SW 1271 (cell line): ENCODE measurements at places on chromosomes 3 and 15.

DNA sequence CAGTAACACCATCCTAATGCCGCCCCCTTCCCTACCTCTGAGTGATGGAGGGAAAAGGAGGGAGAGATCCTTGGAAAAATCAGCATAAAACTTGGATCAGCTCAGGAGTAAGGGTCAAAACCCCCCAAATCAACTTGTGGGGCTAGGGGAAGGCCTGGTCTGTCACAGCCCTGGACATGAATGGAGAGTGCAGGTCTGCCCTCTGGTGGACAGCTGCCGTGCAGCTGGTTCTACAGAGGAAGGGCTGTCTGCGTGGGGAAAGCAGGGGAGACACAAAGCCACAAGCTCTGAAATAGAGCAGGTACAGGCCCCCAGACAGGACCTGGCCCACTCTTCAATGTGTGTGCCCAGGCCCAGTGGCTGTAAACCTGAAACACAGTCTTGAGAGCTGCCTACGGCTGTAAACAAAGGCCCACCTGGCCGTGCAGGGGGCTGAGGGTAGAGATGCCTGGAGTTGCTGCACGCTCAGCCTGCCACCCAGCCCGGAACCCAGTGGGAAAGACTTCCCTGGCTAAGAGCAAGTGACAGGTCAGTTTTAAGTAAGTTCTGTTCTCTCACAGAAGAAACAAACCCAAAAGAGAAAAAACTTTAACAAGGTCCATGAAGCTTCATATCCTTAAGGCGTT, 16.4 kb downstream of the CLK3 start:
- no peak for DNase-seq

- peak; percentile 53 for DNase-seq
Observed at GRCh38 chr3:107753494-107753893, 230.7 kb downstream of the BBX start.

GRCh38 chr3:123790254-123791072, 93.7 kb downstream of the MYLK start:
- DNase-seq = no peak

- DNase-seq = no peak
Observed at GRCh38 chr3:45914362-45915058, 28.2 kb downstream of the CCR9 start.

- DNase-seq = no peak
Observed at GRCh38 chr15:38690719-38691332, 126.2 kb upstream of the RASGRP1 start.

DNA sequence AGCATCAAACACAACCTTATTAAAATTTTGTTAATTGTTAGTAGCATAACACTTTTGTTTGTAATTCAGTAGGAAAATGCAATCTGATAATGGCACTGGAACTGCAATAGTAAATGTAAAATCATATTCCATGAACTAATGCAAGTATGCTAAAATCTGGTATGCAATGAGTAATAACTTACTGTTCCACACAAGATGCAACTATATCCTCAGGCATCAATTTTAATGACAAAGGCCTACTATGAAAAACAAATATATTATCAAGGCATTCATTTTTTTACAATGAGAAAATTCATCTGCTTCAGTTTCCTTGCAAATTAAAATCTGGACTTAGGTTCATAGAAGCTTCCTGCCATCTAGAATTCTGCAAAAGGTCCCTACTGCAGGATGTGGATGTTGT, 1.4 kb upstream of the NSMCE3 start:
- no peak for DNase-seq

DNA sequence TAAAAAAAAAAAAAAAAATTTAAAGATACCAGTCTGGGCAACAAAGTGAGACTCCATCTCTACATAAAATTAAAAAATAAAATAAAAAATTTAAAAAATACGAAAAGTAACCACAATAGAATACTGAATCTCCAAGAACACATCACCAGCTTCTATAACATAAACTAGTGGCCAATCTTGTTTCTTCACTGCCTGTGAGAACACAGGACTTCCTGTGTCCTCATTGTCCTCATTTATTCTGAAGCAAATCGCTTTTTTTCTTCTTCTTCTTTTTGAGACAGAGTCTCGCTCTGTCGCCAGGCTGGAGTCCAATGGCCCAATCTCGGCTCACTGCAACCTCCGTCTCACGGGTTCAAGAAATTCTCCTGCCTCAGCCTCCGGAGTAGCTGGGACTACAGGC, 28.6 kb upstream of the RAB7A start:
- DNase-seq = no peak

- no peak for DNase-seq
Observed at GRCh38 chr15:83306561-83306960, 22.1 kb upstream of the BNC1 start.

- peak; percentile 67 for DNase-seq
Observed at GRCh38 chr3:184176377-184177330, 2.0 kb downstream of the AP2M1 start.

DNA sequence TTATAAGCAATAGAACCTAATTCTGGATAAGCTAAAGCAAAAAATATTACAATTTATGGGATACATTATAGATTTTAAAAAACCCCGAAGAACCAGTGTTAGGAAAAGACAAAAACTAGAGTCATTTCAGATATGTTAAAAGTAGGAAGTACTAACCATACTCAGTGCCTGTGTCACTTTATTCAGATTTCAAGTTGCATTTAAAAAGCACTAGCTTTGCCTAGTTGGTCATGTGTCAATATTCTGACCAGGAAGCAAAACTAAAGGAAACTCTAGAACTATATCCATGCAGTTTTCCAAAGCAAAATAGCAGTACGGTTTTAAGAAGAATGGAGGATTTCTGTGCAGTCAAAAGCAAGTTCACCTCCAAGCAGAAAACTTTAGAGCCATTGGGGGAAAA, 88.4 kb downstream of the RAP2B start:
- no peak for DNase-seq

DNA sequence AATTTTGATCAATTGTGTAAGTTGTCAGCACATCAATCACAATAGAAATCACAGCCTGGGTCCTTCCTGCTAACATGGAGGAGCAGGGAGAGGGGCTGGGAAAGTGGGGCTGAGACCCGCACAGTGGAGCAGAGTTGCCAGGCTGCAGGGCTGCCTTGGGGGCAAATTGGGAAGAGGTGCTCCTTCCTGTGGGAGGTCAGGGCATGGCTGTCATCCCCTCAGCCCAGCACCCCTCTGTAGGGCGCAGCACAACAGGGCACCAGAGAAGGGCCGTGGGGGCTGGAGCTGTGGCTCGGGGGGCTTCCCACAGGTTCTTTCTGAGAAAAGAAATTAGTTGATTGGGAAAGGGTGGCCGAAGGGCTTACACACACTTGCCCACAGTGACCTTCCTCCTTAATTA, 126.3 kb downstream of the NSMCE3 start:
- no peak for DNase-seq

- DNase-seq = no peak
Observed at GRCh38 chr15:58528188-58528870, 96.5 kb downstream of the LIPC start.

GRCh38 chr3:127253491-127253890, 34.4 kb downstream of the PRR20G start:
- no peak for DNase-seq
